Vagina (tissue), 2 donors: ENCODE measurements at places on chromosomes 11 and 22.
A peak's percentile ranks its signal among the peaks of the same experiment; 100 is the strongest.

GRCh38 chr22:39488563-39489083 is 13.5 kb upstream of the MIEF1 start:
- no peak for DNase-seq

DNA sequence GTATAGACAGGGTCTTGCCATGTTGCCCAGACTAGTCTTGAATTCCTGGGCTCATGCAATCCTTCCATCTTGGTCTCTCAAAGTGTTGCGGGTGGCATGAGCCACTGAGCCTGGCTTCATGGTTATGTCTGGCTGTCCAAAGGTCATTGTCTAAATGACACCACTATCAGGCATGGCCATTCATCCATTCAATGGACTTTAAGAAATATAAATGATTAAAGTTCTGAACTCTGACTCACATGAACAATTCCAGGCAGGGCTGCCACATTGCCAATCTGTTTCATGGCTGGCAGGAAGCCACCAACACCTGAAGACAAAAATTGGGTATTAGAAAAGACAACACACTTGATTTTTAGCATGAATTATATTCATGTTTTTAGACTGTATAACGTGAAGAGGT is 4.1 kb downstream of the RTCB start:
- DNase-seq = no peak

DNA sequence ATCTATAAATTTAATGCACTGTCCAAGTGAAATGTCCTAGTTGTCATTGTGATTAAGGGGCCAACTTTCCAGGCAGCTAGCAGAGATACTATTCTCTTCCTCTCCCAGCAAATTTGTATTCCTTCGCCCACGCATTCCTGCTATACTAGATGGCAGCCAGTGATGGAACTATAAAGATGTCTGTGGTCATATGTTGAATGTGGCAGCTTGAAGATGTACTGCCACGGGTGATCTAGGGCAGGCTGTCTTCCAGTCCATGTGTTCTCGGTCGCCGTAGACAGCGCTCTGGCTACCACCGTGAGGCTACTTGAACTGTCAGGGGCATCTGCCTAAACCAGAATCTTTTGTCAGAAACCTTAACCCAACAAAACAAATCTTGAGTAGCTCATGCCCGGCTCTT is 8.3 kb upstream of the SIDT2 start:
- DNase-seq = no peak

DNA sequence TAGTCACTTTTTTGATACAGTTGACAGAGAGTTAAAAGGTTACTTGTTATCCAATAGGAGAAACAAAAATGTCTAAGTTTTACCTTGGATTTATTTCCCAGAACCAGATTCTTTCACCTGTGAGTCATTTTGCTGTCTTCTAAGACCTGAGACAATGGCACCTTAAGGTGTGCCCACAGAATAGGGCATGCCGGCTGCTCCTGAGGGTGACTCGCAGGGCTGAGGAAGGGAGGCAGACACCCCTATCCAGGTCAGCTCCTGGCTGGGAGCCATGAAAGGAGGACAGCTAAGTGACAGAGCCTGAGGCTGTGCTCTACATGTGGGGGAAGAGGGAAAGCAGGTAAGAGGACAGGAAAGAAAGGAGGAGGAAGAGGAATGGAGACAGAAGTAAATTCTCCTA is 67.8 kb downstream of the RASSF10 start:
- DNase-seq = peak; percentile 67

GRCh38 chr11:90330632-90331031 is 107.8 kb upstream of the CHORDC1 start:
- DNase-seq = no peak

GRCh38 chr22:19958083-19959042 is 16.7 kb upstream of the TXNRD2 start:
- DNase-seq = no peak

DNA sequence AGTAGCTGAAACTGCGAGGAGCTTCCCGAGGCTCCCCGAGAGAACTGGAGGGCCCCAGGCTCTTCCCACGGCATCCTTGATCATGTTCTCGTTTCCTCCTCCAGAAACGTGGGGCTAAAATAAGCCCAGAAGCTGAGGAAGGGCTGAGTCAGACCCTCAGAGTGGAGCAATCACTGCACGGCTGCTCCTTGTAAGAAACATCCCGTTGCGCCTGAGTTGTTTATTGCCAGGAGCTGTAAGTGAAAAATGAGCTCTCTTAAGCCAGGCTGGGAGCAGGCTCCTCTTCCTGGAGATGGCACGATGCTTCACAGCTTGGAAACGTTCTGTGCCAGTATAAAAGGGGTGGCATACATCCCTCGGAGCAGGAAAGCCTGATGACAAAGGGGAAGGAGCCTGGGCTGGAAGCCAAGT is 47.3 kb upstream of the SYN3 start:
- DNase-seq = no peak

DNA sequence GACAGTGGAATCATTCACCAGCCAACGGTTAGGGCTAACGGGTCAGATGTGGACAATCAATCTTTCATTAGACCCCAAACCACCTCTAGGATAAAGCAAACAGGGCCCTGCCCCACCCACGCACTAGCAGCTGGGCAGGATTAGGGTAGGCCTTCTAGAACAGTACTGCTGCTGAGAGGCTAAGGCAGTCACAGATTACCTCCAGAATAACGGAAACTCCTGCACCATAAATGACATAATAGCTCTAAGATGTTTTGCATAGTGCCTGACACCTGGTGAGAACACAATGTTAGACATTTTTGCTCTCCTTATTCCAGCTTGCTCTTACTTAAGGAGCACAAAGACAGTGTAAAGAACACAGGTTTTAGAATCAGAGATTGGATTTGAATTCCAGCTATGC is 1.8 kb downstream of the SYTL2 start:
- DNase-seq = no peak

DNA sequence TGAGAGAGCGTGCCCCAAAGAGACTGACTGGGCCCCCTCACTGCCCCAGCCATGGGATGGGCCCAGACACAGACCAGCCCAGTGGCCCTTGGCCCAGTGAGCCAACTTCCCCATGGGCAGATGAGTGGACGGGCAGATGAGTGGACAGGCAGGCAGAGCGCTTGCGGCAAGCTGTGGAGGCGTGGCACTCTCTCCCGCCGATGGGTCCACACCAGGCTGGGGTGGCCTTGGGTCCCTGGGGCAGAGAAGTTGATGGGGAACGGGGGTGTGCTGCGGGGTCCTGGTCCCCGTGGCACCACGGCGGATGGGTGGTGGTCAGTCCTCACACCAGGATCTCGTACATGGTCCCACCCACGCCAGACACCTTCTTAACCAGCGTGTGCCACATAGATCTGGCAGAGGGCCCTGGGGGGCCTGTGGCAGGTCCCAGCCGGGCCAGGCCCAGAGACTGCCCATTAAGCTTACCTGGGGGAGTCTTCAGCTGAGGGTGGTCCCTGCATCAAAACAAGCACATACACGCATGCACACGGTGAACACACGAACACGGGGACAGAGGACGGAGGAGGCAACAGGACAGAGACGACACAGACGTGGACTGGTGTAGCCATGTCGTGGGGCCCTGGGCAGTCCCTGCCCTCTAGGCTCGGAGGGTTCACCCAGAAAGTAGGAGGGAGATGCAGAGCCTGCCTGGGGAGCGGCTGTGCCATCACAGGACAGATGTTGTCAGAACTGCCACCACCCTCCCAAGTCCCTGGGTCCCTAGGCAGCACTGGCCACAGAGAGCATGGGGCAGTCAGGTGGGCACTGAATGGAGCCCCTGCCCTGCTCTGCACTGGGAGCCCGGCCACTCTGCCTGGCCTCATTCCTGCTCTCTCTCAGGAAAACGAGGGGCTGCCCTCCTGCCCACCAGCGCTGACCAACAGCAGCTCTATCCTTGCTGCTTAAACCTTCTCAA is 182.2 kb downstream of the IGLL1 start:
- DNase-seq = no peak

GRCh38 chr22:26648011-26648497 is 9.3 kb upstream of the MIAT start:
- DNase-seq = no peak

GRCh38 chr11:118321386-118322082 is 17.0 kb downstream of the CD3E start:
- no peak for DNase-seq

DNA sequence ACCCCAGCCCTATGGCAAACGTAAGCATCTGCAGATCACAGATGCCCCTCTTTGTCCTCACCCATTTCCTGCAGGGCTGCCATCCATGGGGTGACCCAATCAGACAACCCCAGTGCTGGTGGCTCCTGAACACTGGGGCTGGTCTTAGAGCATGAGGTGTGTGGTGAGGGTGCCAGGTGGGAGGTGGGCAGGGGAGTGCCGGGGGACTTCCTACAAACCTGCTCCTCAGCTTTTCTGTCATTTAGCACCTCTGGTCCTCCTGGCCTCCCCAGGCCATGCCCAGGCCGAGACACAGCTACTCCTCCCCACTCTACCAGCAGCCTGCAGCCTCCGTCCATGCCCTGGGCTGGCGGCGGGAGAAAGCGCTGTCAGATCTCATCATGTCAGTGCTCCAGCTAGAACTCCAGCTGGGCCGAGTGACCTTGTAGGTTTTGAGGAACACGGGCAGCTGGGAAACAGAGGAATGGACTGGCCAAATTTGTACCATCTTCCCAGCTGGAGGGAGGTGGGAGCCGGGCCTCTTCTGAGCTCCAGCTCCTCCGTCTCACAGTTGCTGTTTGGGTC is 157.7 kb upstream of the NECTIN1 start:
- no peak for DNase-seq

DNA sequence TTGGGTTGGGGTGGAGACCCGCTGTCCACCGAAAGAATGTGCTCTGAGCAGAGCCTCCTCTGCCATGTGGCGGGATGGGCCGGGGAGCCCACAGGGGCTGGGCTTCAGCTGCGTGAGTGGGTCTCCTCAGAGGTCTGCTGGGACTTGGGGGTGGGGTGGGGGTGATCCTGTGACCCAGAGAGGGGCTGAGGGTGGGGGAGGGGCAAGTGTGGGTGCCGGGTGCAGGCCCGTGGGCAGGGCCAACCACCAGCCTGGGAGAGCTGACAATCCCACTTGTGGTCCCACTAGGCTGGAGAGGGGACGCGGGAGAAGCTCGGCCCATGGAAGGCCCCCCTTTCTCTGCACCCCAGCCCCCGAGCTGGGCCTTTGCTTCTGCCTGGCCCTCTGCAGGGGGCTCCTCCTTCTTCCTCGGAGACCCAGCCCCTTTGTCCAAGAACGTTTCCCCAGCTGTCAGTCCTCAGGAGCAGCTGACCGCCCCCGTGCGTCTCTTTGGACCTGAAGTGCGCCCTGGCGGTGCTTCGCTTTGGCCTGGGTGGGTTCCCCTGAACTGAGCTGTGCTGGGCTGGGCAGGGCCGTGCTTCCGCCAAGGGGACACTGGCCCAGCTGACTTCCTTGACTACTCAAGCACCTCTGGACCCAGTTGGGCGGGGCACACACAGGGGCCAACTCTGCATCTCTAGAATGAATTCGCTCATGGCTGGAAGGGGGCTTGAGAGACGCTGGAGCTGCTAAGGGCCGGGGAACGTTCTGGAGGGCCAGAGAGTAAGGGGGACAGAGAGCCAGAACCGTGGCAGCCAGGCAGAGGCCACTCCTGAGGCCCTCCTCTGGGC is 30.2 kb downstream of the OSBPL5 start:
- DNase-seq = no peak

DNA sequence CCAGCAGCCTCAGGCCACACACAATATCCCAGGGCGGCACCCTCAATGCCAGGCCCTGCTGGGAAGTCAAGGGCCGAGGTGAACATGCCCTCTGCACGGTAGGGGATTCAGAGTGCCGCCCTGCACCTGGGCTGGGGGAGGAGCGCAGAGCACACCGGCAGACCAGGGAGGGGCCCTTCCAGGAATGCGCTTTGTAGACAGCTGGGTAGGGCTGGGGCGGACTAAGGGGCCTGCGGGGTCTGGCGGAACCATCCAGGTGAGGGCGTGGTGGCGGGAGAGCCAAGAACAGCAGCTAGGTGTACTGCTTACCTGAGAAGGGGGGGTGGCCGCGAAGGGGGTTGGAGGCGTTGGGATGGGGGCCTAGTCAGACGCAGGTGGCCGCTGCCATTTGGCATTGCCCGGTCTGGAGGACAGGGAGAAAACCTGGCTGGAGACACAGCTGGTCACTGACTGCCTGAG is 26.0 kb downstream of the DUSP8 start:
- DNase-seq = no peak

GRCh38 chr11:44754876-44755555 is 28.3 kb downstream of the TSPAN18 start:
- no peak for DNase-seq

GRCh38 chr11:68948496-68948895 is 32.3 kb downstream of the MRGPRD start:
- no peak for DNase-seq

DNA sequence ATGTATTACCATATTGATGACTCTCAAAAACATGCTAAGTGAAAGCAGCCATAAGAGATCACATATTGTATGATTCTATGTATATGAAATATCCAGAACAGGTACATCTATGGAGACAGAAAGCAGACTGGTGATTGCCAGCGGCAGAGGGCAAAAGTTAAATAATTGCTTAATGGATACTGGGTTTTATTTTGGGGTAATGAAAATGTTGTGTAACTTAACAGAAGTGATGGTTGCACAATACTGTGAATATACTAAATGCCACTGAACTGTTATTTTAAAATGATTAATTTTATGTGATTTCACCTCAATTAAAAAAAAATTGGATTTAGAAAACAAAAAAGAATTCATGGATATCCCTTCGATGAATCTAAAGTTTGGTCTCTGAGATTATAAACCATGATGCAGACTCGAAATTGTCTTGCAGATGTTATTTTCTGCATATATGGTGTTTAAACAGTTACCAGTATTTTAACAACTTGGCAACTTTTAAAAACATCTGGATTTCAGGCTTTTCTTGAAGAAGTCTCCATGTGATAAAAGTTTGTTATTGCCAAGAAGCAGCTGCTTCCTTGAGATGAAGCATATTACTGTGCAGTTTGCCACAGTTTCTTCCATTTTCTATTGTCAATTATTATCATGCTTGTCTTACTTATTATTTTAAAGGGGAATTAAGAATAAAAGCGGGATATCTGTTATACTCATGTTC is 38.1 kb downstream of the LARGE2 start:
- DNase-seq = no peak

- no peak for DNase-seq
Measured at GRCh38 chr22:38038426-38038825, 18.8 kb upstream of the PICK1 start.

DNA sequence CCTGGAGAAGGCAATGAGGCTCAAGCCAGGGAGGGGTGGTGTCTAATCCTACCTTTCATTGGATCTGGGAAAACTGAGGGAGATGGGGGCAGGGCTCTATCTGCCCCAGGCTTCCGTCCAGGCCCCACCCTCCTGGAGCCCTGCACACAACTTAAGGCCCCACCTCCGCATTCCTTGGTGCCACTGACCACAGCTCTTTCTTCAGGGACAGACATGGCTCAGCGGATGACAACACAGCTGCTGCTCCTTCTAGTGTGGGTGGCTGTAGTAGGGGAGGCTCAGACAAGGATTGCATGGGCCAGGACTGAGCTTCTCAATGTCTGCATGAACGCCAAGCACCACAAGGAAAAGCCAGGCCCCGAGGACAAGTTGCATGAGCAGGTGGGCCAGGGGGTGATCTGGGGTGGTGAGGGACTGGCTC is at the start of gene FOLR1:
TSS of gene FOLR1 (plus strand) at position 180 of the 421 bp plus-strand sequence. CDS start at position 214, 34 bp downstream.
- no peak for DNase-seq

- DNase-seq = no peak
Measured at GRCh38 chr11:34719303-34719848, 98.5 kb downstream of the EHF start.

- DNase-seq = no peak
Measured at GRCh38 chr11:96026310-96026709, 102.4 kb upstream of the MTMR2 start.
